ENCODE measurements at places on chromosomes 1 and 21.

- no peak for DNase-seq
Measured at GRCh38 chr1:224500796-224501195, 66.2 kb upstream of the WDR26 start.

DNA sequence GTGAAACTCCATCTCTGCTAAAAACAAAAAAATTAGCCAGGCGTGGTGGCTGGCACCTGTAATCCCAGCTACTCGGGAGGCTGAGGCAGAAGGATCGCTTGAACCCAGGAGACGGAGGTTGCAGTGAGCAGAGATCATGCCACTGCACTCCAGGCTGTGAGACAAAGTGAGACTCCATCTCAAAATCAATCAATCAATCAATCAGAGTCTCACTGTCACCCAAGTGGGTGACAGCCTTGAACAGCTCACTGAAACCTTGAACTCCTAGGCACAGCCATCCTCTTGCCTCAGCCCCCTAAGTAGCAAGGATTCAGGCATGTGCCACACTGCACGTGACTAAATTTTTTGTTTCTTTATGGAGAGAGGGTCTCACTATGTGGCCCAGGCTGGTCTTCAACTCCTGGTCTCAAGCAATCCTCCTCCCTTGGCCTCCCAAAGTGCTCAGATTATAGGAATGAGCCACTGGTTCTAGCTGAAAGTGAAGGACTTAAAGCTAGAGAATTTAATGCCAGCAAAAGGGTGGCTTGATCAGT, 44.4 kb downstream of the GNB1 start:
- DNase-seq = no peak

GRCh38 chr1:84883286-84883685, 9.7 kb downstream of the LPAR3 start:
- no peak for DNase-seq

DNA sequence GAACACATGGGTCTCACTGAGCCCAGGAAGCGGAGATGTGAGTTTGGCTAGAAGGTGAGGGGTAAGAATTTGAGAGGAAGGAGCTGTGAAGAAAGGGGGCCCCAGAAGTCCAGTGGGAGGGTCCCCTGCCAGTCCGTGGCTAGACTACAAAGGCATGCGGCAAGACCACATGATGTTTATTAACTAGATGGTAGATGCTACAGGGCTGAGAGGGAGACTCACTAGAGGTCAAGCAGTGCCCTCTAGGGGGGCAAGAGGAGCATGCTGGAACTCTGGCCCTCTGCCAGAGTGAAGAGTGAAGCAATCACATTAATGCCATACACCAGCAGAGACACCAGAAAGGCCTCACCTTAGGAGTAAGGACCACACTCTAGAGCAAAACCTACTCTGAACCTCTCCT, 12.2 kb downstream of the KIAA0319L start:
- peak; percentile 29 for DNase-seq

- no peak for DNase-seq
Measured at GRCh38 chr1:15751717-15752116, 6.9 kb upstream of the FBLIM1 start.

GRCh38 chr1:3788756-3789420, 7.4 kb downstream of the LRRC47 start:
- DNase-seq = no peak

DNA sequence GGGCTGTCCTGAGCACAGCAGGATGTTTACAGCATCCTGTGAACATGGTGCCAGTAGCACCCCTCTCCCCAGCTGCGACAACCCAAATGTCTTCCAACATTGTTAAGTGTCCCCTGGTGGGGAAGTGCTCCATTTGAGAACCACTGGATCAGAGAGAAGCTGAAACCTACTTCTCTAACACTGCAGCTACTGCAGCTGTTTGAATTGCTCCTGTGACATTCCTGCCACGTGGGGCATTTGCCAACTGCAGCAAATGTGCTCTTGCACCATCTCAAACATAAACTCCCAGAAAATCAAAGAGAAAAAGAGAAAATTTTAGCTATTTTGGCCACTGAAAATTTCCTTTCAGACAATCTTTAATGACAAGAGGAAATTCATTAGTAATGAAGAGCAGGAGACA, 11.0 kb downstream of the SLC2A5 start:
- no peak for DNase-seq
